Activated naive CD8-positive, alpha-beta T cell treated with anti-CD3 and anti-CD28 coated beads for 36 hours (primary cell): ENCODE measurements at places on chromosomes 11 and 22. TPM values are rescaled to one million over a fixed set of nuclear protein-coding genes. Genes with fewer than 3 reads are reported as not detected.

OR52A1 gene
- not detected for total RNA-seq

PRR5L gene
- 6.0 TPM for total RNA-seq

DNA sequence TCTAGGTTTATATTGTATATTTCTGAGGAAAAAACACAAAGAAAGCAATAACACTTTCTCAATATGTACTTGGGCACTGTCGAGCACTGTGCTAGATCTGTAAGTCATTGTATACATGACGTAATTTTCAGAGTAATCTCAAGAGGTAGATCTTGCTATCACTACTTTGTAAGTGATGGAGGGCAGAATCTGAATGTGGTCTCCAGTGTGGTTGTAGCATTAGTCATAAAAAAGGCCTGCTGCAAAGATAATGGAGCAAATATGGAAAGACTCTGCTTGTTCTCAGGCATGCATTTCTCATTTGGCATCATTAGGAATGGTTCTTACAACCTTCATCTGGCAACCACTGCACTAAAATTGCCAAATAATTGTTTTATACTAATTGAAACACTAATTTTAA lies 419.8 kb upstream of the CCDC179 start:
- no peak for DNase-seq

MPEG1 gene
- total RNA-seq, result 0.70 TPM

DNA sequence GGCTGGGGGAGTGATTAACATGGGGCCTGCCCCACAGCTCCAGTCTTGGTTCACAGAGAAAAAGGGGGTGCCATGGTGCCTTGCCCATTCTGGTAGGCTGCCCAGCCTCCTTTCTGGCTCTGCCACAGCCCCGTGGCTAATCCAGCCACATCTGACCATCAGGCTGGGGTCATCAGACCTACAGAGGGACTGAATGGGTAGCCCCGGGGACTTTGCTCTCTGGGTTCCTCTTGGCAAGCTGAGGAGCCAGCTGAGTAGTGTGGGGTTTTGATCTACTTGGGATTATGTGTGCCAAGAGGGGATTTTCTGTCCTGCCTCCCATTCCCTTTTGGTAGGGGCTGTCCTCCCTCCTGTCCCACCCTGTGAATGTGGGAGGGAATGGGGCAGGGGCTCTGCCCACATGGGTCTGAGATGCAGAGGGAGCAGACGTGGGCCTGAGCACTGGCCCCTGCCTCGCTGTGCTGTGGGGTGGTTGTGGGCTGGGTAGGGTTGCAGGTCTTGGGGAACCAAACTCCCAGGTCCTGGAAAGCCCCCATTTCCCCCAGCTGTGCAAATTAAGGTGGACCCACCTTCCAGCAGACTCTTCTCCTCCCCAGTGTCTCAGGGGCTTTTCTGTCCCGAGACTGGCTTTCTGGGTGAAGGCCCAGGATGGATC lies 32.0 kb downstream of the CD82 start:
- DNase-seq, result no peak

TPBGL gene
- total RNA-seq, result 0.20 TPM

GRCh38 chr11:79236541-79236971 lies 204.3 kb downstream of the TENM4 start:
- DNase-seq, result no peak

- DNase-seq, result no peak
Observed at GRCh38 chr11:101705972-101706371, 122.2 kb upstream of the TRPC6 start.

- no peak for DNase-seq
Observed at GRCh38 chr11:36877149-36877548, 279.1 kb upstream of the RAG2 start.

KRTAP5-9 gene
- total RNA-seq, result not detected

RTN4R gene
- total RNA-seq, result 3.5 TPM

GRCh38 chr11:115498354-115498753 lies 5.9 kb downstream of the CADM1 start:
- no peak for DNase-seq

- no peak for DNase-seq
Observed at GRCh38 chr11:74822170-74822569, 73.5 kb downstream of the RNF169 start.
